ENCODE measurements at places on chromosomes 3 and 15.
A peak's percentile ranks its signal among the peaks of the same experiment; 100 is the strongest.

GRCh38 chr3:59526999-59527398, 477.2 kb upstream of the CFAP20DC start:
- DNase-seq: no peak

- peak; percentile 2 for DNase-seq
Measured at GRCh38 chr3:36075491-36075890, 304.8 kb upstream of the STAC start.

GRCh38 chr15:93378558-93378957, 289.5 kb upstream of the RGMA start:
- no peak for DNase-seq

- no peak for DNase-seq
Measured at GRCh38 chr15:32878869-32879805, 161.3 kb downstream of the GREM1 start.

- DNase-seq: no peak
Measured at GRCh38 chr3:111541391-111541790, 606 bp upstream of the CD96 start.

DNA sequence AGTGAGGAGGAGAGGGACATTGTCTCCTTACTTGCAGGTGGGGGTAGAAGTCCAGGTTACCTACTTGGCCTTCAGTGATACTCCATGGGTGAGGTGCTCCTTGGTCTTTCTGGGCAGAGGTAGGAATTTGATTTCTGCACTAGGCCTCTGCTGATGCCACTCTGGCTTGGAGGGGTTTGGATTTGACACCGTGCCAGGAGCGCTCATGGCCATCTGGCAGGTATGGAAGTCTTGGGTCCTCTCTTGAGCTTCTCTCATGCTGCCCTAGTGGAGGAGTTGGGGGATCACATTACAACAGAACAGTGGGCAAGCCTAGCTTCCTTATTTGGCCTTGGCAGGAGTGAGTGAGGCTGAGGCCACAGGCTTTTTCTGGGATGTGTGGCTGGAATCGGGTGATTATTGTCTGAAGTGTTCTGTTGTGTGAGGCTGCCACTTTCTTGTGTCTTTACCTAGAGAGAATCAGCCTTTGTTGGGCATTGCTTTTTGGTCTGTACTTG, 525.0 kb downstream of the GABRG3 start:
- no peak for DNase-seq

- peak; percentile 43 for DNase-seq
Measured at GRCh38 chr3:188267790-188268335, 113.9 kb downstream of the LPP start.

DNA sequence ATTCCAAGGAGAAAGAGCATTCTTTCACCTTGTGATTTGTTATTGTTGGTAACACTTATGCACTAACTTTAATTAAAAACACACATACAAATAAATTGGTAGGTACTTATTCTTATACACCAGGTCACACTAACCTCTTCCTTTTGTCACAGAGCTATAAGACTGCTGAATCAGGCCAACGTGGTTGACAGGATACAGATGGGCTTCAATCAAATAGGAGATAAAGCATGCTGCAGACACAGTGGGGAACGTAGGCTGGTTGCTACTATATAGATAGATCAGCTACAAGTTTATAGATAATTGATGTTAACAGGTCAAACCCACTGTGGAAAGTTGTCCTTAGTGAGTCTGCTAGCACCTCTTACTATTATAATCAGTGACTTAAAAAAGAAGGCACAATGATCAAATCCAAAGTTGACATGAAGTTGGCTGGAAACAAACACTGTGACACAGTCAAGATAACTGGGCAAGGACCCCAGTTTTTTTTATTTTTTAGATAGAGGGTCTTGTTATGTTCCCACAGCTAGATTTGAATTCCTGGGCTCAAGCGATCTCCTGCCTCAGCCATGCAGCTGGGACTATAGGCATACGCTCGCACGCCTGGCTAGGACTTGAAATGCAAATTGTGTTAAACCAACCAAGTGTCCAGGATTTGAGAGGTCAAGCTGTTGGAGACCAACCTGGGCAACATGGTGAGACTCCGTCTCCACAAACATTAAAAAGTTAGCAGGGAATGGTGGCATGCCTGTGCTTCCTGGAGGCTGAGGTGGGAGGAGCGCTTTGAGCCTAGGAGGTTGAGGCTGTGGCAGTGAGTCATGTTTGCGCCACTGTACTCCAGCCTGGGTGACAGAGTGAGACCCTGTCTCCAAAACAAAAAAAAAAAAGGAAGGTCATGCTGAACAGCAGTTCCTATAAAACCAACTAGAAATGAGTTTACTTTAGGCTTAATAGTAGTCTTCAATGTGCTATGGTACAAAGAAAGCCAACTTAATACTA, 97.9 kb upstream of the MEX3B start:
- no peak for DNase-seq

DNA sequence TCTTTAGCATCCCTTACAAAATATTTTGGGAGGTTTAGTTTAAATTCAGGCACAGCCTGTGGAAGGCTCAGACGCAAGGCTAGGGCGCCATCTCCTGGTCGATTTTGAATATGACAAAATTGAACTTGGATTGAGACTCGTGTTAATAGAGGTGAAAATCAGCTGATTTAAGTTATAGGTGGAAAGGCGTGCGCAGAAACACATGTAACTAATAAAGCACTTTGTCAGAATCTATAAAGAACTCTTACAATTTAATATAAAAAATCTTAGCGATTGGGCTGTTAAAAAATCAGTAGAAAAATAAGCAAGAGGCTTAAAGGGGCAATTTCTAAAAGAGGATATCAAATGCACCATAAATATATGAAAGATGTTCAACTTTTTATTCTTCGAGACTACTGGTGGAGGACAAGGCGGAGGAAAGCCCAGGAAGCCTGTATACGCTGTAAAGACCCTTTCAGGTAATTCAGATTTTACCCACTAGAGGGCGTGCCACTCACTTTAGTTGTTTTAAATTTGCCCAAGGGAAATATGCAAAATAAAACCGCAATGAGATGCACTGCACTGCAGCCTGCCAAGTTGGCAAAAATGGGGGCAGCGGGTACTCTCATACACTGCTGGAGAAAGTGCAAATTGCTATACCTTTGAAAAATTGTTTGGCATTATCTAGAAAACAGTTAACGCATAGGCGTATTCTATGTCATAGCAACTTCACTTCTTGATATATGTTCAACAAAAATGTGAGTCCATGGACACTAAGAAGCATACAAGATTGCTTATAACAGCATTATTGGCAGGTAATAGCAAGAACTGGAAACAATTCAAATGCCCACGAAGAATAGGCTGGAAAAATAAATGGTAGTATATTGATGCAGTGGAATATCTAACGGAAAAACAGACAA, 64.7 kb downstream of the SLC30A4 start:
- DNase-seq: peak; percentile 88

GRCh38 chr3:12420393-12420792, 63.9 kb upstream of the TSEN2 start:
- DNase-seq: peak; percentile 24

GRCh38 chr15:85743392-85744055, 51.2 kb downstream of the KLHL25 start:
- DNase-seq: no peak

DNA sequence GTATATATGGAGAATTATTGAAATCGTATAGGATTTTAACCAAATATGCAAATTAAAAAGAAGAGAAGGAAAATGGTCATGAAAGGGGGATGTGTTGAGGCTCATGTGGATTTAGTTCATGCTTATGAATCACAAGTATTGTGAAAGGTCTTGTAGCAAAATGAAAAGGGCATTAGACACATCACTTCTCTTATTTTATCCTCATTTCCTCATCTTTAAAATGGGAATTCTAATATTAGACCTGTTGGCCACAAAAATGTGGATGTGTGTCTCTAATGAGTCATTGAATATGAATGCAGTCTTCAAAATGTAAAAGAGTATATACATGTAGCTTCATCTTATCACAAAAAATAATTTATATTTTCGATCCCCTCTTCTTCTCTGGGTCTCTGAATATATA, 14.9 kb upstream of the ALCAM start:
- peak; percentile 70 for DNase-seq
